H4 (cell line): ENCODE measurements at places on chromosomes 4 and X.

DNA sequence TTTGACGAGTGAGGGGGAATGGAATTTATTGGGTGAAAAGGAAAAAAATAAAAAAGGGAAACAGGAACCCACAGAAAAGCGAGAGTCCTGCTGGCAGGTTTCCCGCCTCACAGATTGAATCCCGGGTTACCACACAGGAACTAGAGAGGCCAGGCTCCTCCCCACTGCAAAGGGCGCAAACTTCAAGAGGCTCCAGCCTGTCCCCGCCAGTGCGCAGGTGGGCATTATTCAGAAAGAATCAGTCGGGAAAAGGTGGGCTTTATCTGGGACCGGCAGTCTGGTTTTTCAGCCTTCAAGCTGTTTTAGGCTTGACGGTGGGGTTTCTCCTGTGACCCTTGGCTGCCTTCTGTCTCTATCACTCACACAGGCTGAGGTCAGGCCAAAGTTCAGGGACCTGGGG is 1496.8 kb downstream of the RPA4 start:
- no peak for DNase-seq

GRCh38 chr4:158020176-158020575 is 152.6 kb downstream of the GASK1B start:
- DNase-seq = peak; percentile 80

DNA sequence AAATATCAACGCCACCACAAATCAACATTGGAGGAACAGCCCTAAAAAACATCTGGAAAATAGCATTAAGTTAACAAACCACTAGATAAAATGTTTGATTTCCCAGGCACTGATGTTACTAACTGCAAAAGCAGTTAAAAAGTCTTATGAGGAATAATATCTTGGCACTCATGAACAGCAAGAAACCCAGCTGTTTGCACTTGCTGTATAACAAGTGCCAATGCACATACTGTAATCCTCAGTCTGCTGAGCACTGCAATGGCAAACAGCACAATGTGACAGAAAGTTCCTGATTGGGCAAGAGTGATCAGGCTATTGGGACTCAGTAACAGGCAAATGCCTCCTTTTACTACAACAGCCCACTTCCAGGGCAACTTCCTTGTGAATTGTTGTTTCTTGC is 20.8 kb upstream of the SEC24B start:
- DNase-seq = no peak

- no peak for DNase-seq
Measured at GRCh38 chr4:83556816-83557215, 20.9 kb downstream of the GPAT3 start.

- no peak for DNase-seq
Measured at GRCh38 chr4:73918058-73918457, 48.9 kb downstream of the CXCL1 start.

DNA sequence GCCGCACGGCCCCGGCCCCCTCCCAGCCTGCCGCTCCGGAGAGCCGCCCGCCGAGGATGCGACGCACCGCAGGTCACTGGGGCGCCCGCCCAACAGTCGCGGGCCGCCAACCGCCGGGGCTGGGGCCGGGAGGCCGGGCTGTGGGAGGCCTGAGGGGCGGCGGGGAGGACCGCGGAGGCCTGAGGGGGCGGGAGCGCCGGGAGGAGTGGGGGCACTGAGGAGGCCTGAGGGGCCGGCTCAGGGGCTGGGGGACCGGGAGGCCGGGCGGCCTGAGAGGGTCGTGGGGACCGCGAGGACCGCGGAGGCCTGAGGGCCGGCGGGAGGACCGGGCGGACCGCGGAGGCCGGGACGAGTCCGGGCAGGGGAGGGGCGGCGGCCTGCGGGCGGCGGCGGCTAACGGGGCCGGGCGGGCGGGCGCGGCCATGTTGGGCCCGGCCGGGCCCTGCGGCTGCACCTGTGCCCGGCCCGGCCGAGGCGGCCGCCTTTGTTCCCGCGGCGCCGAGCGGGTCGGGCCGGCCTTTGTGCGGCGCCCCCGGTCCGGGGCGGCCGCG is 353 bp downstream of the NSD2 start:
- DNase-seq = no peak

DNA sequence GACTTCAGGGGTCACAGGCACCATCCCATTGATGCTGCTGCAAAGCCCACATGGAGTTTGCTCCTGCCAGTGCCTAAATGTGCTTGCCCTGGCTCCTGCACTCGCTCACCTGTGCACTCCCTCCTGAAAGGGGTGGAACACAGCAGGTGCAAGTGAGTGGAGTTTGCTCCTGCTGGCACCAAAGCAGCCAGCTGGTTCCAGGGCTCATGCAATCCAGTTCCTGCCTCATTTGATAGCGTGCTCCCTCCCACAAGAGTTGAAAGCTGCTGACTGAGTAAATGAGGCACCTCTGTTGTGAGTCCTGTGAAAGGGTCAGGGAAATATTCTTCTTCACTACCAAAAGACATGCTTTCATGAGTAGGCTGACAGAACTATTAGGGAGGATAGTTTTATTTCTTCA is 30.5 kb downstream of the CXCL8 start:
- DNase-seq = no peak

DNA sequence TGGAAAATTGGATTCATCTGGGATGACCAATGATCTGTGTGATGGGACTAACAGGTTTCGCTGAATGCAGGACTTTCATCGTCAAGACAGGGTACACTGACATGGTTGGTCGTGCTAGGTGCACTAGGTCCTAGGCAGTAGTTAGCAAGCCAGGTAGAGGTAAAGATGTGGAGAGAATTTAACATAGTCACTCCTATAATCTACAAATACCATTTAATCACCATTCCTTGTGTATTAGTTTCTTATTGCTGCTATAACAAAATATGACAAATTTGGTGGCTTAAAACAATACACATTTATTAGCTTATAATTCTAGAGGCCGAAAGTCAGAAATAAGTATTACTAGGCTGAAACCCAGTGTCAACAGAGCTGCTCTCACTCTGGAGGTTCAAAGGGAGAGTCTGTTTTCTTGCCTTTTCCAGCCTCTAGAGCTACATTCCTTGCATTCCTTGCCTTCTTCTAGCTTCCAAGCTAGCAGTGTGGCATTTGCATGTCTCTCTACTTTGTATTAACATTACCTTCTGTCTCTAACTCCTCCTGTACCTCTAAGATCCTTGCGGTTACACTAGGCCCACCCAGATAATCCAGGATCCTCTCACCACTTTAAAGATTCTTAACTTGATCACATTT is 98.7 kb upstream of the GRIA3 start:
- DNase-seq = no peak

GRCh38 chr4:38920186-38920585 is 52.6 kb downstream of the FAM114A1 start:
- DNase-seq = no peak

- no peak for DNase-seq
Measured at GRCh38 chr4:175459571-175459970, 352.5 kb downstream of the GPM6A start.

DNA sequence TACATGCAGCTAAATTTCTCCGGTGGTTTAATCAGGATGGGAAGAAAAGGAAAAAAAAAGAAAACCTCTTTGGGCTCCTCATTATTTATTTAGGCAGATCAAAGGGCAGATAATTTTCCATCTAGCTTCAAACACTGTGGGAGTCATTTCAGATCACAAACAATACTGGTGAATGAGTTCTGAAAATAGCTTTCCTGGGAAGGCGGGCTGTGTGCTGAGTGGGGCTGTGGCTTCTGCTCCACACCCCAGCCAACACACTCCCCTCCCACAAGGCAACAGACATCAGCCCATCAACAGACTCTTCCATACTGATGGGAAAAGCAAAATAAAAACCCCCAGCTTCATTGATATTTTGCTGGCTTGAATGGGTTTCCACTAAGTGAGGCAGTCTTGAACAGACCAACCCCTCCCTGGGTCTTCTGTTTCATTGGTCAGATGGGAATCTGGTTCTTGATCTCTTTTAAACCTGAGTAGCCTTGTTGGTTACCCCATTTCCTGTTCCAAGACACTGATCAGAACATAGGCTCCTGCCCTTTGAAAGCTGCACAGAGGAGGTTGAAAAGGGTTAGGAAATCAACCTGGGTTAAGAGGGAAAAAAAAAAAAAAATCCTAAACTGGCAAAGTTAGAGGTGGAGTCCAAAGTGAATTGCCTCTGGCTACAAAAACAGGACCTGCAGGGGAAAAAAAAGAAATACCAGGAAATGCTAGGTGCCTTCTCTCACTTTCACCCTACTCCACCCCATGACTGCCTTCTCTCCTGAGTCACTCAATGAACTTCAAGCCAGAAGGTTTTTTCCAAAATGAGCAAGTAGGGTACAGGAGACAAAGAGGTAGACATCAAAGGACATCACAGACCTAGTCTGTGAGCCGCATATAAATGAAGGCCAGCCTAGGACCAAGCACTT is 20.0 kb downstream of the AMOT start:
- DNase-seq = no peak

DNA sequence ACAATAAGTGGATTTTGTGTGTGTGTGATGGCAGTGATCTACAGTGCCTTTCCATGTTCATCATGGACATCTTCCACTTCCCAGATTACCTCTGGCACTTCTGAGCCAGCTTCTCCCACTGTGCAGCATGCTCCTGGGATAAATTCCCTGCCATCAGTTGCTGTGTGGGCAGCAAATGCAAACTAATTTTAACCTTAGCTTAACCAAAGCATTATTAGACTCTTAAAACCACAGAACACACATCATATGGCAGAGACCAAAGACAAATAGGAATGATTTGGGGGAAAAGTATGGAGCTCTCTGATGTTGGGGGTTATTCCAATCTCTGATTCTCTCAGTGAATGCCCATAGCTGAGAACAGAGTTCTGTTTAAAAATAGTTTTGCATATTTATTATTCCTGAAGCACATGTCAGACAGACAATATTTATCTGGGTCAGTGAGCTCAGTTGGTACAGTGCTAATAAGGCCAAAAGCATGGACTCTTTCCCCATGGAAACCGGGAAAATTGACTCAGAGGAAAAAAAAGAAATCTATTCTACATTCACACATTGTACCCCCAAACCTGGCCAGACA is 567.4 kb downstream of the IQCM start:
- no peak for DNase-seq

GRCh38 chr4:165600959-165601683 is 222.3 kb downstream of the CPE start:
- DNase-seq = no peak

- no peak for DNase-seq
Measured at GRCh38 chrX:123756320-123756719, 23.5 kb upstream of the THOC2 start.

GRCh38 chr4:159400558-159401225 is 297.8 kb downstream of the RAPGEF2 start:
- DNase-seq = no peak

DNA sequence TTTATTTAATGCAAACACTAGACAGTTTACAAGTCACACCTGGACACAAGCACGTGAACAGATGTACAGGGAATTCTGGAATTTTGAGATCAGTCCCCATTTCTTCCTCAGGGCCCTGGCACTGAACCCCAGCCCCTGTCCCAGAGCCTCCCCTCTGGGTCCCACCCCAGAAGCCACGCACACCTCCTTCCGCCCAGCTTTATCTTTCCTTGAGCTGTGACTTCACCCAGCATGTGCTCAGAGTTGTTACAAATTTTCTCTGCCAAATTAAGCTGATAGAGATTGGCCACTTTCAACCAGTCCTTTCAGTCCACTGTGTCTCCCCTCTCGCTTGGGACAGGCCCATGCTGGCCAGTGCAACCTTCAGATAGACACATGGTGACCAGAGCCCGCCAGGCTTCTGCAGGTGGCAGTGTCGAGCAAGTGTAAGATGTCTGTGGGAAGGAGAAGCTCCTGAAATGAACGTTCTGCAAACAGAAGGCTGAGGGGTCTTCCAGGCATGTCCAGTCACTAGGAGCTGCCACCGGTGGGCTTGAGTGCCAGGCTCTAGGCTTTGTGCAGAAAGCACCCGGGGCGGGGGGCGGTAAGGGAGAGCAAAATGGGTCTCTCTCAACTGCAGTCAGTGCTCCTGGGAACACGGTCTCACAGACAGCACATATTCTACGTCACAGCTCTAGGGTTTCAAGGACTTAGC is 73.3 kb downstream of the MTMR1 start:
- DNase-seq = no peak

DNA sequence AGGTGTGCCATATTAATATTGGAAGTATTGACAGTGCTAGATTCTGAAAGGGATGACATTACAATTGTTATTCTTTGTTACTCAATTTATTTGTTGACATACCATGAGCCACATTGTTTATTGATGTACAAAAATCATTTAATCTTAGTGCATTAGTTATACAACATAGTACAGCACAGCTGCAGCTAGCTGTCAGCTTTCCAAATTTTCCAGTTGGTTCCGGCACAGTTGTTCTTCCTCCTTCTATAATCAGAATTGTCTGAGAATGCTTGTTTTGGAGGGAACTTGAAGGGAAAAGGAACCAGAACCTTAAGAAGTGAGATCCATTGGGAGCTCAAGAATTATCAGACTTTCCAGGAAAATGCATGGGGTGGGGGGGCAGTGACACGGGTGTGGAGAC is 281.4 kb downstream of the ZIC3 start:
- DNase-seq = no peak

DNA sequence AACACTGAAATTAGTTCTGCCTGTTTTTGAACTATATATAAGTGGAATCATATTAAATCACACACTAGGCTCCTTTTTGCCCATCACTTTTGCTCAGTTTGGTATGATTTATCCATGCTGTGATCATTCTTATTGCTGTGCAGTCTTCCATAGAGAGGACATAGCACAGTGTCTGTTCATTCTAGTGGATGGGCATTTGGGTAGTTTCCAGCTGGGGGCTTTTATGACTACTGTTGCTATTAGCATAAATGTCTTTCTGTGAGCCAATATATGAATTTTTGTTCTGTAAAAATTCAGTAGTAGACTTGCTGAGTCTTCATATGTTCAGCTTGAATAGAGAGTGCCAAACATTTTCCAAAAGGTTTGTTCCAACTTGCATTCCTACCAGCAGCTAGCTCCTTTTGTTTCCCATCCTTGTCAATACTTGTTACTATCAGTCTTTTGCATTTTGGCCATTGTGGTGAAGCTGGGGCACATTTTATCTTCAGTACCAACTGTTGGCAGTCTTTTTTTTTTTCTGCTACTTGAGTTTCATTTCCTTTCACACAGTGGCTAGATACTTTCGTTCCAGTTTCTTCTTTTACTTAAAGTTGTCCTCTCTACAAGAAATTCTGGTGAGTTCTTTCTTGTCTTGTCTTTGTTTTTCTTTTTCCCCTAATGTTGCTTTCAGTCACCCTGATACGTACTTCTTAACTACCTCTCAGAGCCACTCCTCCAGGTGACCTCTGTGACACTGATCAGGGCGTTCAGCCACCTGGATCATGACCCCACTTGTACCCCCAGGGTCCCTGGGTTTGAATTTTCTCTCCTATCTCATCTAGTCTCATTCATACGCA is 87.0 kb downstream of the ANXA3 start:
- no peak for DNase-seq
